ENCODE measurements at places on chromosomes 1 and 21. TPM values are rescaled to one million over a fixed set of nuclear protein-coding genes. Genes with fewer than 3 reads are reported as not detected.
A peak's percentile ranks its signal among the peaks of the same experiment; 100 is the strongest.

- no peak for DNase-seq
Observed at GRCh38 chr1:154445040-154445472, 39.9 kb downstream of the IL6R start.

DNA sequence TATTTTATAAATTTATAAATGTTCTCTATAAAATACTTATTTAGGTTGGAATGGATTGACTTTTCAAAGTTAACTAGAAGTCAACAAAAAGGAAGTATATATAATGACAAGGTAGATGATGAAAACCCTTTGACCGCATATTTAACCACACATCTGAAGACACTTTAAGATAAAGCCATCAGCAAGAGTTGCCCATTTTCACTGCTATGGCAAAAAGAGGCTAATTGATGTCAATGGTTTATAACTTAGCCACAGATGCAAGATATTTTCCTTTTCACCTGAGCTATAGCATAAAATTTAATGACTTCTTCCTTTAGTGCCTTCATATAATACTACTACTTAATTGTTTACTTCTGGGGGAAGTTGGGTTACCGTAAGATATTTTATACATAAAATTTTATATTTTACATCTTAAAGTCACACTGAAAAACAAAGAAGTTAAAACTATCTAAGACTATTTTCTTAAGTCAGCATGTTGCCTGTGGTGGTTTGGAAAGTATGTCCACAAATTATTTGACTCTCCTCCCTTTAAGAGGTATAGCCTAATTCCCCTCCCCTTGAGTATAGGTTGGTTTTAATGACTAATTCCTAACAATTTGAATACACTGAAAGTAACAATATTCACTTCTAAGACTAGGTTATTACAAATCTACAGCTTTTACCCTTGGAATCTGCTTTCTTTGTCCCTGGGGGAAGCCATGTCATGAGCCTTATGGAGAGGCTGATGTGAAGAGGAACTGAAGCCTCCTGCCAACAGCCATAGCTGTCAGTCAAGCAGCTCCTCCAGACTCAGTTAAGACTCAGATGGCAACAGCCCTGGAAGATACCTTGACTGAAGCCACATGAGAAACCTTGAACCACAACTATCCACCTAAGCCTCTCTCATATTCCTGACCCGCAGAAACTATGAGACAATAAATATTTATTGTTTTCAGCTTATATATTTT lies 40.3 kb upstream of the LRRC8B start:
- DNase-seq: no peak

DNA sequence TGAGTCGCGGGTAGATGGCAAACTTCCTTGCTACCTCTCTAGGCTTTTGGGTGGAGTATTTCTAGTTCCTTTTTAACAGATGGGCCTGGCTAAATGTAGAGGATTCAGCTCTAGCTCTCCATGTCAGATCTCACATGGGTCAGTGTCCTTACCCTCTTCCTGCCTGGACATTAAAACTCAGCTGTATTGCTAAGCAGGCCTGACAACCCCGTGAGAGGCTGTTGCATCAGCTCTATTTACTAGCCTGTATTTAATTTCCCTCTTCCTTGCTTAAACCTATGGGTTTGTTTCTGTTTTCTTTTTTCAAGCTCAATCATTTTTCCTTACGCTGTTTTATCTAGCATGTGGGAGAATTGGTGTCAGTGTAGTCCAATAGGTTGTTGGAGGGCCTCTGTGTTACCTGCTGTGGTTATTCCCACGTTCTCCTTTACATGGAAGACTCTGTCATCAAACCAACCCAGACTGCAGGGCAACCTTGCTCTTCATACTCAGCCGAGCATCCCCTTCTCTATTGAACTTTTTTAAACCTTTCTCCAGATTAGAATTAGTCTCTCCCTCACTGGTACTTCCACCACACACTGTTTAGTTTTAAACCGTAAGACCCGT lies 79.5 kb upstream of the BACH1 start:
- DNase-seq: no peak

DNA sequence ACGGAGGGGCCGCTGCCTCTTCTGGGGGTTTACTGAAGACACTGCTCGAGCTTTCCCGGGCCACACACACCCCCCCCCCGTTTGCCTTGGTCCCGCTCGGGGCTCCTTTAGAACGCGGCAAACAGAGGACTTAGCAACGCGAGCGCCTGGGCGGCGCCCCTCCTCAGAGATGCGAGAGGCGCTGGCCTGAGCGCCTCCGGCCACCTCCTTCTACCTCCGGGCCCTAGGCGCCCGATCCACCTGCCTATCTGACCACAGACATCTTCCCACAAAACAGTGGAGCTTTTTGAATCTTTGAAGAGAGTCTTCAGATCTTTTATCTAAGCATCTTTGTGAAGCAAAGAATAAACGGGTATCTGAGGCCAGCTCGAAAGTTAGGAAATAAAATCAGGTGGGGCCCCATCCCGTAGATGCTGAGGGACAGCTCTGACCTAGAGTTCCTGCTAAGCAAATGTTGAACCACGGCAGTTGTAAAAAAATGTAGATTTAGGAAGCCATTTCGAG lies 436 bp upstream of the TTLL7 start:
- no peak for DNase-seq

The CACNA1S gene
- 0.51 TPM for polyA plus RNA-seq

The BSND gene
- 4.2 TPM for polyA plus RNA-seq

DNA sequence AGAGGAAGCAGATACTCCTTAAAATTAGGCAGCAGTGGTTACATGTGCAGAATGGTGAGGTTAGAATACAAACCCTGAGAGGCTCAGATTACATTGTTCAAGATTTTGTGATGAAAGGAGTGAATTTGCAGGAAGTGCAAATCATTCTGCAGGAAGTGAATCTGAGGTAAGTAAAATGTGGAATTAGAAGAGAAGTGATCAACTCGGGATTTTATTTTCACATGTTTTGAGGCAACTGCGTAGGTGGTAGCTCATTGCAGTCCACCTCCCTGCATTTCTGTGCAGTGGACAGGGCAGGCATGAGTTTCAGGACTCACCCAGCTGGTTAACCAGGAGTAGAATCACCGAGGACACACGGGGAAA lies 2.1 kb upstream of the PLA2G2C start:
- DNase-seq: no peak

DNA sequence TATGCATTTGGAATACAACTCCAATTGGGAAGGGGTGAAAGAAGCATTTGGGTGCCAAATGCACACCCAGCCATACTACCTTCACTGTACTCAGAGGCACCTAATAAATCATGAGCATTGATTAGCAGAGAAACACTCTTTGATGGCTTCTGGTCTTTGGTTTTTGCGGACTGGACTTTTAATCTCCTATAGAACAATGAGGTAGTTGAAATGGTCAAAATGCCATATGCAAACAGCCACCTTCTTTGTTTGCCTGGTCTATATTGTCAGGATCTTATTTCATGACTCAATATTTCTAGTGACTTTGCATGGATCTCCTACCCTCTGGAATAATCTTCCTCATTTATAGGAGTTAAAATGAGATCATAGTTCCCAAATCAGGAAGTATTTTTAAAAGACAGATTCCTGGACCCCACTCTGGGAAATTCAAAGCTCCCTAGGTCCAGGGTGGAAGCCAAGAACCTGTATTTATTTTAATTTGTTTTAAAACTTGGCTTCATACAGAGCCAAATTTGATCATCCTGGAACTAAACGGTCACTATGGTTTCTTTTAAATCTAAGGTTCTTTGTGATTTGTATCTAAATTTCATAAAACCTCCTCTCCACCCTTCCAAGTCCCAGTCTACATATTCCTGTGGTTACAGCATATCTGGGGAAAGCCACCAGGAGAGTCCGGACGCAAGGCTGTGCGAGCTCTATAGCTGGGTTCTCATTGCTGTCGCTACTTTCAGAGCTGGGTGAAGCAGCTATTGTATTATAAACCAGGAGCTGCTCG lies 8.7 kb downstream of the FAM3B start:
- DNase-seq: no peak

The RO60 gene
- 57.2 TPM for polyA plus RNA-seq

DNA sequence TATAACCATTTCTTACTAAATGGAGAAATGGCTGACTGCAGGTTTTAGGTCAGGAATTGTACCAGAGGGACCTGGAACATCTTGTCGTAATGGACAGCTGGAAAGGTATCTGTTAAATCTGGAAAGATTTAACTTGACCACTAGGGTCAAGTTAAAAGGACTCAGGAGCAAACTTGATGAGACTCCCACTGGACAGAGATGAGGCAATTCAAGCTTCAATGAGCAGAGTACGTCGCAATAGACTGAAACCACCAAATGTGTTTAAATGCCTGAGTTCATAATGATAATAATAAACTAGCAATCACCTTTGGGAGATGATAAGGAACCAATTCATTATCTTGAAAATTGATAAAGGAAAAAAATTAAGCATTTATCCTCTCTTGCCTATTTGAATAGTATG lies 8.7 kb downstream of the IFNLR1 start:
- no peak for DNase-seq

GRCh38 chr21:41213021-41213420 lies 45.1 kb downstream of the BACE2 start:
- DNase-seq: peak; percentile 31

The GPR161 gene
- 20.7 TPM for polyA plus RNA-seq

- DNase-seq: no peak
Observed at GRCh38 chr1:70142075-70142474, 63.3 kb downstream of the LRRC40 start.

- DNase-seq: no peak
Observed at GRCh38 chr1:113242481-113242880, 147.8 kb upstream of the MAGI3 start.

DNA sequence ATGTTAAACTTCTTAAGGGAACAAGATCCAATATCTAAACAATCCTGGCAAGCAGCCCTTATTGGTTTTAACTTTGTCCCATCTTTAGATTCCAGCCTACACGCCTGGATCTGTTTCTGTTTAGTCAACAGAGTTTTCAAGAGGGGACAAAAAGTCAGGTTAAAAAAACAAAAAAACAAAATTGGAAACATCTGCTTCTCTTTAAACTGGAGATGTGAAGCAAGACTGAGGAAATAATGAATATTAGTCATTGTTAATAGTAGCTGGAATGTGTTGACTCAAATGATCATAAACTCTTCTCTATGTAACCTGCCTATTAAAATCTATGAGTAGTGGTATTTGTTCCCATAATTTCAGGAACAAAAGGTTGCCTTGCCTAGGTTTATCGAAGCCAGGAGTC lies 55.0 kb downstream of the NID1 start:
- no peak for DNase-seq

Data from left renal cortex interstitium (tissue), 4 donors.